ENCODE measurements at places on chromosomes 3 and 15. TPM values are rescaled to one million over a fixed set of nuclear protein-coding genes. Genes with fewer than 3 reads are reported as not detected.

GRCh38 chr3:127070776-127071175 lies 87.9 kb downstream of the PLXNA1 start:
- no peak for DNase-seq

GRCh38 chr15:97977734-97978133 lies 17.2 kb downstream of the ARRDC4 start:
- no peak for DNase-seq

GRCh38 chr15:50503144-50503543 lies 43.3 kb downstream of the USP50 start:
- no peak for DNase-seq

- DNase-seq, result no peak
Observed at GRCh38 chr3:99864289-99864688, 46.6 kb downstream of the CMSS1 start.

- no peak for DNase-seq
Observed at GRCh38 chr15:74038707-74039655, 43.4 kb downstream of the GOLGA6A start.

GRCh38 chr3:139534992-139535879 lies 4.3 kb downstream of the RBP1 start:
- DNase-seq, result no peak

- DNase-seq, result no peak
Observed at GRCh38 chr15:57540736-57541135, 51.0 kb upstream of the MYZAP start.

GRCh38 chr3:23743141-23743784 lies 62.5 kb upstream of the UBE2E1 start:
- DNase-seq, result no peak

DNA sequence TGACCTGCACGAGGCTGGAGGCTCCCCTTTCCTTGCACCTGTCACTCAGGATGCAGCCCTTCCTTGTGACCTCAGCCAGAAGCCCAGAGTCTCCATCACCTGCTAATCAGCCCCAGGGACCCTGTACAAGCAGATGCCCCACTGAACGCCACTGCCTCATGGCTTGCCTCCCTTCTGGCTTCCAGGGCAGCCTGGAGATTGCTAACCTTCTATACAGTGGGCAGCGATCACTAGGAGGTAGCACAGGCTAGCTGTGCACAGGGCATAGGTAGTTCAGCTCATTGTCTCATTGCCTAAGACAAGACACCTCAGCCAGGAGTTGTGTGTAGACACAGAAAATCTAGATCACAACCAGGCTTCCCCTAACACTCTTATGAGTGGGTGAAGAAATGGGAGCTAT lies 49.3 kb downstream of the SSUH2 start:
- no peak for DNase-seq

DNA sequence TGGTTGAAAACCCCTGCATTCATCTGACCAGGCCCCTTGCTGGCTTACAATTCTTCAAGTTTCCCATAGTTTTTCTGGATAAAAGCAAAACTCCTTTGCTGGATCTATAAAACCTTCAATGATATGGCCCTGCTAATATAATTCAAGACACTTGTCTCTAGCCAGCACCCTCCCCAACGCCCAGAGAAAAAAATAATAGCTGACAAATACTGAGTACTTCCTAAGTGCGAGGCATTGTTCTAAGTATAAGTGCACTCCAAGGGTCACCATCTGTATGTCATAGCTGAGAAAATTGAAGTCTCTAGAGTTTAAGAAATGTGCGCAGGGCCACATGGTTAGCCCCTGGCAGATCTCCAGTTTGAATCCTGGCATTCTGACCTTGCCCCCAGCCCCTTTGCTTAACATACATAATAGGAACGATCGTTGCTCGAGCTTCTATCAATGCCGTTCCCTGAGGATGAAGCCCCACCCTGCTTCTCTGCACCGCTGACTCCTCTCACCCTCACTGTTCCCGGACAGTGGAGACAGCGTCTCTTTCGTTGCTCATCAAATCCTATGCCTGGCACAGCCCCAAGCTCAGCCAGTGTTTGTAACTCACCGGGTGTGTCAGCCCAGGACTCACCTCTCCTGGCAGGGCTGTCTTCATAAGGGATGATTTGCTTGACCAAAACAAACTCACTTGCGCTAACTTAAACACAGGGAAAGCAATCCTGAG lies 377.1 kb upstream of the PROK2 start:
- DNase-seq, result no peak

DNA sequence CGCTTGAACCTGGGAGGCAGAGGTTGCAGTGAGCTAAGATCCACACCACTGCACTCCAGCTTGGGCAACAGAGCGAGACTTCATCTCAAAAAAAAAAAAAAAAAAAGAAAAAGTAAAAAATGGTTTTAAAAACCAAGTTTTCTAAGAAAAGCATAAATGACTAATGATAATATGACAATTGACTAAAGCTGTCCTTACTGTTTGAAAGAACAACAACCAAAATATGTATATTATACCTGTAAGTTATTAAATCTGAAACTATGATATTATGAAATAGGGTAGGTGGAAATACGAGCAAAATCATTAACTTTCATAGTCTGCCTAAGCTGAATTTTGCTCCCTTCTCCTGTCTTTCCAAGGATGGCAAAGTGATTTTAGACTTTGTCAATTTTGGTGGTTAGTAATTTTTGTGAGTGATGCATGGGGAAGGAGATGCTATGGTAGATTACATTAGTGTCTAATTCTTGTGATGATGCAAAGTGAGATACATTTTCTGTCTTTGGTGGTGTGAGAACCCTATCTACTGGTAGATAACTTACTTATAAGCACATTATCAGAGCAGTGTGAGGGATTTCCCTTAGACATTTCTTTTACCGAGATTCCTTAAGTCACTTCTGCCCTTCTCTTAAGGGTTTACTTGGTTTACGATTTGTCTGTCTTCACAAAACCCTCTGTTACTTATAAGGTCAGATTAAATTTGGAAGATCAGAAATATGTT lies 10.6 kb upstream of the CHD2 start:
- DNase-seq, result no peak

DNA sequence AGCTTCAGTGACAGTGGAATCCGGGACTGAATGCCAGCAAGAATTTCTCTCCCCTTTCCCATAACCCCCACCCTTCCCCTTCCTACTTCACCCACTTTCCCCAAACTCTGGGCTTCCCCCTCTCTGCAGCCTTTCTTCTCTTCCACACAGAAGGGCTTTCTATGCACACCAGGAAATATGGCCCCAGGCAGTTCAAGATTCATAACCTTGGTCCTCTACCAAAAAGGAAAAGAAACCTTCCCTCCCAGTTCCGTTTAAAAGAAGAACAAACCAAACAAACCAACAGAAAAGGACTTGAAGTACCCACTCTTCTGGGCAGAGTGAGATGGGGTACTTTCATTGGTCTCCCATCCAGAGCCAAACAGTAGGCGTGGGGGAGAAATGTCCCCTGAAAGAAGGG lies 68.8 kb upstream of the ABHD2 start:
- no peak for DNase-seq

DNA sequence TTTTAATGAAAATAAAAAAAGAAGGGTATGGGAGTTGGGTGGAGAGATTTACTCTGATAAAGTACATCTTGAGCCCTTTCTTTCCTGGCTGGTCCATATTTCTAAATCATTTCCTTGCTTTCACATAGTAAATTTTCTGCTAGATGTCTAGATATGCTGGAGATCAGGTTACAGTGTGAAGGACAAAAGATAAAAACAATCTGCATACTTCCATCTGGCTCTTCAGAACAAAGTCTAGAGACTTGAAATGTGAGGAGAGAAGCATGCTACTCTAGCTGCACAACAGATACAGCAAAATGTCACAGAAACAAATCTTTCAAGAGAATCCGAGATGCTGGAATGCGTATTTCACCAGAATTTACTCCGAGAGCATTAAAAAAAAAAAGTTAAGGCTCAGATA lies 42.2 kb downstream of the FOXP1 start:
- DNase-seq, result no peak

GRCh38 chr3:16455001-16455400 lies 58.5 kb downstream of the RFTN1 start:
- DNase-seq, result no peak

DNA sequence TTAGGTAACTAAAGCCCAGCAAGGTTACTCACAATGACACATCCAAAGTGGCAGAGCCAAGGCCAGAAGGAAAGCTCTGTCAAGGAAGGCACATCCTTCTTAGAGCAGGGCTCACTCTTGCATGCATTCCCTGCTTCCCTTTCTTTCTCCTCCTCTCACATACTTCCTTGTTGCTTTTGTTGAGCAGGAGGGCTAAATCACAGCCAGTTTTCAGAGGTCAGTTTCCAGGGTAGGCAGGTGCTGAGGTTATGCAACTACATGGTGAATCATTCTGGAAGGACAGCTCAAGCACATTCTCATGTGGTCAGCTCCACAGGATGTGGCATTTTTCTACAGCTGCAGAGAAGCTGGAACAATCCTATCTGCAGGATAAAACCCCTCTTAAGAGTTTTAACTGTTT lies 275.6 kb downstream of the ZNF621 start:
- DNase-seq, result no peak

DNA sequence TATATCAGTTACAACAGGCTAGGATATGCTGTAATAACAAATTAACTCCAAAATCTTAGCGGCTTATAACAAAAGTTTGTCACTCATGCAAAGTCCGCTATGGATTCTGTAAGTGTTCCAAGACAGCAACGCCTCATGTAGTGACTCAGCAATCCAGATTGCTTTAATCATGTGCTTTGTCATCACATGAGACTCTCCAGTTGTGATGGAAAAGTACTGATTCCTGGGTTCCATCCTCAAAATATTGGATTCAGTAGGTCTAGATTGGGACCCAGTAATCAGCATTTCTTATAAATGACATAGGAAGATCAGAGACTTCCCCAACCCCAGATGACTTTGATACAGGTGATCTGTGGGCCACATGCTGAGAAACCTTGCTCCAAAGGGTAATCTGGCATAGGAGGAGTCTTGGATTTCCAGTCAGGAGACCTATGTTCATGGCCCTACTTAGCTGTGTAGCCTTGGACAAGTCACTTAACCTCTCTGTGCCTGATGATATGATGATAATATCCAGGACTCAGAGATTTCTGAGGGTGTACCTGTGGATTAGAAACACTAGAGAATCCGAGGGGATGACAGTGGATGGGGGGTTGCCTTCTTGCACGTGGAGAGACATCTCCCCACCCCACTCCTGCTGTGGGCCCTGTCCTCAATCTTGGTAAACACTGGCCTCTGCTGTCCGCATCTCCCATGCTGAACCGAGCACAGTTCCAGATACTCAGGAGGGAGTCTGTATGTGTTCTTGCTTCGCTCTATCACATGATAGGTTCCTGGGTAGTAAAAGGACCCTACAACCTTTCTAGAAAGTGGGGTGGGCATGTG lies 65.5 kb downstream of the CORO2B start:
- no peak for DNase-seq

GRCh38 chr15:33131552-33132232 lies 62.8 kb downstream of the FMN1 start:
- no peak for DNase-seq

- no peak for DNase-seq
Observed at GRCh38 chr3:133854264-133855001, 41.2 kb downstream of the RAB6B start.

DNA sequence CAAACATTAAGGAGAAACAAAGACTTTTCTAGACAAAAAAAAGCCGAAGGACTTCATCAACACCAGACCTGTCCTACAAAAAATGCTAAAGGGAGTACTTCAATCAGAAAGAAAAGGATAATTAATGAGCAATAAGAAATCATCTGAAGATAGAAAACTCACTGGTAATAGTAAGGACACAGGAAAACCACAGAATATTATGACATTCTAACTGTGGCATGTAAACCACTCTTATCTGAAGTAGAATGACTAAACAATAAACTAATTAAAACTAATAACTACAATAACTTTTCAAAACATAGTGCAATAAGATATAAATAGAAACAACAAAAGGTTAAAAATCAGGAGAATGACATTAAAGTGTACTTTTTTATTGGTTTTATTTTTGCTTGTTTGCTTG lies 584.5 kb upstream of the CCDC54 start:
- no peak for DNase-seq

DNA sequence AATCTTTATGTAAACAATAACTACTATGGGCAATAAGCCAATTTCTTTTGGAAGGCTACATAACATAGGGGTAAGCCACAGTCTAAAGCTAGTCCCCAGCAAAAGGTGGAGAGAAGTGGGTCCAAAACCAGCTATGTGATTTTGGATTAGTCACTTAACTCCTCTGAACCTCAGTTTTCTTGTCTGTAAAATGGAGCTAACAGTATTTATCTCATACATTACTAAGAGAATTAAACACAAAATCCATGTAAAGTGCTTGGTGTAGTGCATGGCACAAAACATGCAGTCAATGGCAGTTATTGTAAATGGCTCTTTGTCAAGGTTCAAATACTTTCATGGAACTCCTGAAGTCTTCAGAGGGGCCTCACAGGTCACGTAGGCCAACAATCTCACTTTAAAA lies 13.3 kb downstream of the RFT1 start:
- DNase-seq, result no peak

DNA sequence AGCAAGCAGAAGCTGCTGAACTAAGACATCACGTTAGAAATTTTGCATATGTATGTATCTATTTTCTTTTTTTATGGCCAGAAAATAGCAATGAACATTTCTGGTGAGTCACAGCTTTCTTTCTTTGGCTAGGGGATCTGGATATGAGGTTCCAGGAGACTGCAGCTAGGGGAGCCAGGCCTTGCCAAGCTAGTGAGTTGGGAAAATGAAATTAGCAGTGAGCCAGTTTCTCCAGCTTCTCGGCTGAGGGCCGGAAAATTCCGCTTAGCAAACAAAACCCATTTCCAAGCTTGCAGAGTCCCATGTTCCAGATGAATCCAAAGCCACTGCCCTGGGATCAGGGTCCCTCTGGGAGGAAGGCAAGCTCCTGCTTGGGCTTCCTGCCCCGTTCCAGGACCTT lies 137.6 kb downstream of the SRGAP3 start:
- no peak for DNase-seq

DNA sequence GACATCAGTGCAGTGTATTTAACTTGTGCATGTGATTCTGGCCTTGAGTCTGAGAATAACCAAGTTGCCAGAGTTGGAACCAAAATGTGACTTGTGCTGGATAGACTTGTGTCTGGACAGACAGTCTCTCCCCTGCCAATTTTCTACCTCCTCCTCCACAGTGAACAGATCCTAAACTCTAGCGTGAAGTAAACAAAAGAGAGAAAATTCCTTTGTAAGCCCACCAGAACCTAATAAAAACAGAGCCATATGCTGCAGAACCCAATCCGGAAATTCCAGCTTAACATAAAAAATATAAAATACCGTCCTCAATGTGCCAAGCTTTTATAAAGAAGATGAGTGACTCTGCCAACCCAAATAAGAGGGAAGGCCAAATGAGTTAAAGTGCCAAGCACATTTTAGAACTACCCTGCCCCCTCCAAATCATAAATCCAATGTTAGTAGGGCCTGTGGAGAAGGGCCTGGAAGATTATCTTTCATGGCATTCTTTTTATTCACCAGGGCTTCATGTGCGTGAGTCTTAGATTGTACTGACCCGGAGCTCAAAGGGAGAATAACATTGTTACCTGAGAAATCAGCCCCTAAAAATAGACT lies 344.6 kb upstream of the PROK2 start:
- no peak for DNase-seq

LRRC28 gene
- 42.3 TPM for polyA plus RNA-seq

MINAR1 gene
- polyA plus RNA-seq, result 1.6 TPM

DNAH12 gene
- polyA plus RNA-seq, result 3.0 TPM

FSD2 gene
- polyA plus RNA-seq, result 0.12 TPM

PIERCE2 gene
- 6.6 TPM for polyA plus RNA-seq

COL8A1 gene
- 9.0 TPM for polyA plus RNA-seq

PARP3 gene
- 18.0 TPM for polyA plus RNA-seq

GXYLT2 gene
- 18.3 TPM for polyA plus RNA-seq

CHRNA3 gene
- 1.7 TPM for polyA plus RNA-seq

STX19 gene
- polyA plus RNA-seq, result 0.32 TPM

MAP6D1 gene
- polyA plus RNA-seq, result 0.88 TPM

SCN11A gene
- 1.8 TPM for polyA plus RNA-seq

ISLR gene
- polyA plus RNA-seq, result 43.2 TPM

CKMT1B gene
- polyA plus RNA-seq, result 3.4 TPM

ZCWPW2 gene
- polyA plus RNA-seq, result 2.8 TPM

GOLGA6L25 gene
- polyA plus RNA-seq, result not detected

SPINT1 gene
- polyA plus RNA-seq, result 66.7 TPM
